Heart left ventricle (tissue), 16 donors: ENCODE measurements at places on chromosomes 2 and 18. TPM values are rescaled to one million over a fixed set of nuclear protein-coding genes. Genes with fewer than 3 reads are reported as not detected.
A peak's percentile ranks its signal among the peaks of the same experiment; 100 is the strongest.

GRCh38 chr18:69399253-69399652, 1.4 kb upstream of the DOK6 start:
- H3K4me1 ChIP-seq = peaks cover 3% of the 10 kb centered on the region
- H3K4me3 ChIP-seq = no peak overlapping the region
- H3K27ac ChIP-seq = no peak overlapping the region
- DNase-seq = no peak
- H3K27me3 ChIP-seq = peaks cover 31% of the 10 kb centered on the region

- DNase-seq = no peak
- H3K4me1 ChIP-seq = no peaks in the 10 kb centered on the region
- no peak overlapping the region for H3K27ac ChIP-seq
These were observed 72.2 kb upstream of the DYNC1I2 start for GRCh38 chr2:171615069-171615468.

GRCh38 chr2:231557571-231558217, 27.4 kb upstream of the NMUR1 start:
- H3K27me3 ChIP-seq = no peaks in the 10 kb centered on the region
- H3K4me1 ChIP-seq = no peaks in the 10 kb centered on the region
- DNase-seq = peak; percentile 80

- H3K27me3 ChIP-seq = no peaks in the 10 kb centered on the region
- peak; percentile 89 for DNase-seq
- H3K4me1 ChIP-seq = peaks cover 8% of the 10 kb centered on the region
- H3K36me3 ChIP-seq = no peaks in the 10 kb centered on the region
These were observed 156.1 kb upstream of the ID2 start for GRCh38 chr2:8525582-8526402.

DNA sequence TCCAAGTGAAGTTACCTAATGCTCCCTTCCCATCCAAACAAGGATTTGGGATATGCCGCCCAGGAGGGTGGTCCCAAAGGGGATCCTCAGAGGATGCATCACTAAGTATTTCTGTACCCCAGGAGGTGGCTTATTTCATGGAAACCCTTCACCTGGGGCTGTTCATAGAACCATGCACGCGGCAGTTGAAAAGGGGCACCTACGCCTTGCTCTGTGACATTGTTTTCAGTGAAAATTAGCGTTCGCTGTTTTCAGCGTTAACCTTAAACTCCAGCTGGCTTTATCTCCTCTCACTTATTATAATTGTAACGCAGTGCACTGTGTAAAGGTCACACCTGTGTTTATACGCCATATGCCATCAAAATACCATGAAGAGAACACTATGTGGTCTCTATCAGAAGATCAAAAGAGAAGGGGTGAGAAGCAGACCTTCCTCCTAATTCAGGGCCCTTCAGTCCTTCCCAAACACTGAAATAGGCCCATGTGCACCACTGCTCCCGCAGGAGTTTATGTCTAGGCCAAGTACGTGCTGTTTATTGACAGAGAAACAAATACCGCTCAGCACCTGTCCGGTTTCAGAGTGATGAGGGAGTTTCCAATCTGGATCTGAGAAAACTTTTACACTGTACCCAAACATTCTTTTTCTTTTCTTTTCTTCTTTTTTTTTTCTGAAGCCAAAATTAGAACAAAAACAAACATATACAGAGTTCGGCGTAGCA, 162.1 kb downstream of the BCL2 start:
- H3K4me1 ChIP-seq = peaks cover 36% of the 10 kb centered on the region

GRCh38 chr2:129748653-129749052, 230.8 kb upstream of the RAB6C start:
- H3K36me3 ChIP-seq = no peaks in the 10 kb centered on the region
- DNase-seq = no peak
- no peaks in the 10 kb centered on the region for H3K4me1 ChIP-seq
- no peak overlapping the region for H3K4me3 ChIP-seq
- no peaks in the 10 kb centered on the region for H3K27me3 ChIP-seq

DNA sequence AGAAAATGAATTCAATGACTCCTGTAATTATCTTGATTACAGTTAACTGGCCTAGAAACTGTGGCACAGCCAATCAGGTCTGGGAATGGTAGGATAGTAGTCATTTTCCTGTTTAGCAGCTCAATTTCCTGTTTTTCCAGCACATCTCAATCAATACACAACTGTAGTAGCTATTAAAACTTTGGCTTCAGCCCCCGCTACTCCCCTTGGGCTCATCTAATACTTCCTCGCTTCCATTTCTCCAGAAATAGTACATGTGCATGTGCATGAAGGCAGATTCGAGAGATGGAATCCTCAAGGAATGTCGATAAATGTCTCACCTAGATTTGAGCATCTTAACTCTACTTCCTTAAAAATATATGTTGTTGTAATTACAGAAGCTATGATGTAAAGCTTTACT, 9.7 kb downstream of the COBLL1 start:
- no peaks in the 10 kb centered on the region for H3K27me3 ChIP-seq
- DNase-seq = no peak
- H3K4me3 ChIP-seq = no peak overlapping the region
- peaks cover 33% of the 10 kb centered on the region for H3K4me1 ChIP-seq
- no peaks in the 10 kb centered on the region for H3K36me3 ChIP-seq

- no peak overlapping the region for H3K4me3 ChIP-seq
- H3K4me1 ChIP-seq = no peaks in the 10 kb centered on the region
- no peak overlapping the region for H3K27ac ChIP-seq
- H3K27me3 ChIP-seq = no peaks in the 10 kb centered on the region
- no peak for DNase-seq
These were observed 210.6 kb downstream of the CAMKMT start for GRCh38 chr2:44572196-44572900.

GRCh38 chr2:79627237-79627636, 114.4 kb downstream of the CTNNA2 start:
- no peaks in the 10 kb centered on the region for H3K27me3 ChIP-seq
- H3K4me3 ChIP-seq = no peak overlapping the region
- H3K36me3 ChIP-seq = no peaks in the 10 kb centered on the region
- no peak for DNase-seq
- no peaks in the 10 kb centered on the region for H3K4me1 ChIP-seq

GRCh38 chr18:46917803-46918600, 600 bp downstream of the KATNAL2 start:
- DNase-seq = peak; percentile 28
- peak overlapping the region; percentile 54 for H3K27ac ChIP-seq
- no peaks in the 10 kb centered on the region for H3K27me3 ChIP-seq
- peak overlapping the region; percentile 47 for H3K4me3 ChIP-seq
- H3K36me3 ChIP-seq = no peaks in the 10 kb centered on the region
- H3K4me1 ChIP-seq = peaks cover 28% of the 10 kb centered on the region

- peaks cover 33% of the 10 kb centered on the region for H3K4me1 ChIP-seq
- no peaks in the 10 kb centered on the region for H3K36me3 ChIP-seq
These were observed 135.8 kb downstream of the SH3RF3 start for GRCh38 chr2:109264595-109265328.

- peak overlapping the region; percentile 89 for H3K27ac ChIP-seq
- H3K27me3 ChIP-seq = no peaks in the 10 kb centered on the region
- peaks cover 71% of the 10 kb centered on the region for H3K4me1 ChIP-seq
- no peaks in the 10 kb centered on the region for H3K36me3 ChIP-seq
These were observed 142.4 kb downstream of the ZFP36L2 start for GRCh38 chr2:43083710-43084698.

GRCh38 chr2:143171817-143172216, 42.6 kb downstream of the ARHGAP15 start:
- H3K27ac ChIP-seq = no peak overlapping the region
- H3K4me1 ChIP-seq = no peaks in the 10 kb centered on the region
- no peaks in the 10 kb centered on the region for H3K27me3 ChIP-seq
- no peak overlapping the region for H3K4me3 ChIP-seq
- no peaks in the 10 kb centered on the region for H3K36me3 ChIP-seq

DNA sequence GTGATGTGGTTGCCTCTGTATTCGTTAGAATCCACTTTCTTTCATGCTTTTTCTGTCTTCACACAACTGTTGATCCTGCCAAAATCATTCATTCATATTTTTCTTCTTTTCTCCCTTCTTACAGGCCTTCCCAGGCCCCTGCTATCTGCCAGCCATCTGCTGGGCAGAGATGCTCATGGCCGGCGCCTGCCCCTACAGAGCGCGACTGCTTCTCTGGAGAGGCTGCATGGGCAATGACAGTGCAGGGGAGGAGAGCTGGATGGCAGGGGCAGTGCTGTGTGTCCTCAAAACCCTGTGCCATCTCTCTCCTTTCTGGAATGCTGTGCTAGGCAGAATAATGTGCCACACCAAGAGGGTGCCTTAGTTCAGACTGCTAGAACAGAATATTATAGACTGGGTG, 125.2 kb downstream of the INHBB start:
- H3K27me3 ChIP-seq = no peaks in the 10 kb centered on the region
- DNase-seq = no peak
- H3K4me3 ChIP-seq = no peak overlapping the region

GRCh38 chr18:70966419-70966818, 677.6 kb downstream of the SOCS6 start:
- H3K4me3 ChIP-seq = no peak overlapping the region
- no peaks in the 10 kb centered on the region for H3K27me3 ChIP-seq
- no peaks in the 10 kb centered on the region for H3K4me1 ChIP-seq

DNA sequence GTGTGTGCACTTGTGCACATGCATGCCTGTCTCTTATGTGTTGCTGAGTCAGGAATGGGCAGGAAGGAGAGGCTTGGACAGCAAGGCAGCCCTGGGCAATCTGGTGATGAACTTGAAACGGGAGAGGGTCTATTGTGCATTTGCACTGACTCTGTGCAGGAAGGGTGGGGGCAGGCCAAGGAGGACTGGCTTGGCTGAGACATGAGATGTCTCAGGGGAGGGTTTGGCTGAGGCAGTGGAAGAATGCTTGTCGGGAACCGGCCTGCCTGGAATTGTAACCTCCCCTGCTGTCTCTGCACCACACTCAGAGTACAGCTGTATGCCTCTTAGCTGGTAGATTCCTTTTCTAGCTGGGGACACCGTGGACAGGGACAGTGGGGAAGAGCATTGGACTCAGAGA, 176.1 kb upstream of the TNP1 start:
- H3K4me3 ChIP-seq = no peak overlapping the region
- H3K36me3 ChIP-seq = no peaks in the 10 kb centered on the region
- H3K27me3 ChIP-seq = no peaks in the 10 kb centered on the region
- peak; percentile 77 for DNase-seq

DNA sequence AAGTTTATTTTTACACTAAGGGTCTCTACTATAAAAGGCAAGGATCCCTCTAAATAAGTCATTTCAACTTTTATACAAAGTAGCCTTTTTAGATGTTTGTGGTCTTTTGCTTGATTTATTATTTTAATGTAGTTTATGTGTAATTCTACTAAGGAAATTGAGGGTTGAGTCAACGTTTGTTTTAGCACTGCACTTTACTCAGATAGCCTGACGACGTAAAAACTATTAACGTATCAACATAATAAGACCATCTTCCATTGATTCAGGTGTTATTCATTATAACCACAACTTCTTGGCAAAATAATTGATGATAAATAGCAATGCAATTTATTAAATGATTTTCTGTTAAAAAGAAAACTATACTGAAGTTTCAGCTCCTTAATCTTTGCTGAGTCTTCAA, 1103.6 kb upstream of the ACVR2A start:
- H3K4me1 ChIP-seq = no peaks in the 10 kb centered on the region
- no peaks in the 10 kb centered on the region for H3K36me3 ChIP-seq
- H3K27me3 ChIP-seq = peaks cover 5% of the 10 kb centered on the region

DNA sequence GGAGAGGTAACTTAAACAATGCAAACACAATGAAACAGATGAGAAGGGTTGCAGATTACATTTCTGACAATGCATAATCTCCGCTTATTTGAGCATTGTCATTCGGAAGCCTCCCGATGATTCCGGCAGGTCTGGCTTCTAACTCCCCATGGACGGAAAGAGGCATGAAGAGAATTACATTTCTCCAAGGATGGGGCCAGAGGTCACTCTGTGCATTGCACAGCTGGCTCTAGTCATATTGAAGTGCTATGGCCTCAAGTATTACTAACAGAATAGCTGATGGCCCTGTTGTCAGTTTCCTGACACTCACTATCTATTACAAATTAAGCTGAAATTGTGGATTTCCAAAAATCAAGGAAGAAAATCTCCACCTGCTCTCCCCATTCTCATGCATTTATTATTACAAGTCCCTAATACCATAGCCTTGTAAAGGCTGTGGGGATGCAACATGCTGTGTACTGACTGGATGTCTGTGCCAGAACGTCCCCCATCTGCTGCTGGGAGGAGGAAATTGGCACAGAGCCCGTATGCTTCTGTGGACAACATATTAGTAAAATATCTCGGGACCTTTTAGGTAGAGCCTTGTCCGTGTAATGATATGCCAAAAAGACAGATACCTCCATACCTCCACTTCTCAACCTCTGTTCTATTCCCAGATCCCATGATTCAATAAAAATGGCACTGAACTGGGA, 168.1 kb downstream of the SETBP1 start:
- DNase-seq = no peak
- no peaks in the 10 kb centered on the region for H3K36me3 ChIP-seq
- no peak overlapping the region for H3K27ac ChIP-seq
- no peak overlapping the region for H3K4me3 ChIP-seq

- no peak overlapping the region for H3K27ac ChIP-seq
- peak overlapping the region; percentile 54 for H3K4me3 ChIP-seq
- H3K4me1 ChIP-seq = peaks cover 6% of the 10 kb centered on the region
- no peaks in the 10 kb centered on the region for H3K27me3 ChIP-seq
These were observed 70.4 kb downstream of the ARHGEF33 start for GRCh38 chr2:38959938-38960608.

DNA sequence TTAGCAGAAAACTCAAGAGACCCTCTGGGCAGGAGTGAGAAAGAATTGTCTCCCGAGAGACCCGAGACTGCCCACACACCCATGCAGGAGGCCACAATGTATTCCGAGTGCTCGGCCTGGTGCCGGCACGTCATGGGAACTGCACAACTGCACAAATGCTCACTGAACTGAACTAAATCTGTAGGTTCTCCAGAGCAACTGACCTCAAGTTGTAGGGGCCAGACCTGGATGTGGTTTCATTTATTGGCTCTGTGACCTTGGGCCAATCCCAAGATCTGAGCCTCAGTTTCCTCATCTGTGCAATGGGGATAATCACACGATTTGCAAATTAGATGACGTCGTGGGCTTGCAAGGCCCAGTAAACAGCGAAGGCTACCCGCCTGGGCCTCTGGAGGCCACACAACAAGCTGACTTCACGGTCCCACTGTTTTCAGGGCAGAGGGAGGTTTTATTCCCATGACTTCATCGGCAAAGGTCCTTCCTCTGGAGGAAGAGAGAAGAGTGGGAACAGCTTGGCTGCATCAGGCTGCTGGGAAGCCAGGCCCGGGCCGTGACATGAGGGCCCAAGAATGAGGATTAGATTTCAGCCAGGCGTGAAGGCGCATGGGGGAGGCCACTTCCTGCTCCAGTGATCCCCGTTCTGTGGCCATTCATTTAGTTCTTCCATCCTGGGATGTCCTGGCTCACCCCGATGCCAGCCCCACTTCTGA, 3.6 kb upstream of the ERFE start:
- H3K4me1 ChIP-seq = peaks cover 5% of the 10 kb centered on the region
- H3K4me3 ChIP-seq = no peak overlapping the region
- peak; percentile 48 for DNase-seq
- no peaks in the 10 kb centered on the region for H3K36me3 ChIP-seq
- no peak overlapping the region for H3K27ac ChIP-seq

SERPINB13 gene
- not detected for total RNA-seq

CHN1 gene
- 20.0 TPM for total RNA-seq

DNAH6 gene
- 0.75 TPM for total RNA-seq

OXER1 gene
- total RNA-seq = 0.28 TPM

GKN2 gene
- total RNA-seq = not detected

FSHR gene
- 0.52 TPM for total RNA-seq

SGPP2 gene
- 8.3 TPM for total RNA-seq

ATRAID gene
- total RNA-seq = 96.9 TPM
